ENCODE measurements at places on chromosomes 4 and X. TPM values are rescaled to one million over a fixed set of nuclear protein-coding genes. Genes with fewer than 3 reads are reported as not detected.

Gene TMEM156
- 0.59 TPM for total RNA-seq

Gene TMEM47
- total RNA-seq = 39.6 TPM

DNA sequence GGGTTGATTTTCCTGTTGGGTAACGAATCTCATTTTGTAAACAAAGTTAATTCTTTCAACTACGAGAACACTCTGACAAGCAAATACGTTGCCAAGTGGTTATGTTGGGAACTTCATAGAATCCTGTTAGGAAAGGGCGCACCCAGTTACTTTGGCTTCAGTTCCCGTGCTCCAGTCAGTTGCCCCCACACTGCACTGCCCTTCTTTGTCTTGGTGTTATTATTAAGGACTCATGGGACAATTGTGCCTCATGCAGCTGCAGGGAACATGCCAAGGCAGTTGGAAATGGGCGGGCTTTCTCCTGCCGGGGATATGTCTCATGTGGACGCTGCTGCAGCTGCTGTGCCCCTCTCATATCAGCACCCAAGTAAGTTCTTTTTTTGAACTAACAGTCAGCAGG lies 28.9 kb downstream of the OFD1 start:
- no peak for DNase-seq
- H3K4me3 ChIP-seq = no peak overlapping the region
- H3K27me3 ChIP-seq = no peaks in the 10 kb centered on the region
- peaks cover 17% of the 10 kb centered on the region for H3K36me3 ChIP-seq
- H3K4me1 ChIP-seq = no peaks in the 10 kb centered on the region
- no peak overlapping the region for H3K27ac ChIP-seq

Gene TMPRSS11D
- not detected for total RNA-seq

Gene CT45A1
- not detected for total RNA-seq

GRCh38 chrX:15143050-15143824 lies 126.6 kb downstream of the ASB9 start:
- H3K27ac ChIP-seq = no peak overlapping the region
- no peaks in the 10 kb centered on the region for H3K4me1 ChIP-seq
- H3K36me3 ChIP-seq = no peaks in the 10 kb centered on the region
- H3K27me3 ChIP-seq = no peaks in the 10 kb centered on the region
- no peak overlapping the region for H3K4me3 ChIP-seq
- peak; percentile 8 for DNase-seq

DNA sequence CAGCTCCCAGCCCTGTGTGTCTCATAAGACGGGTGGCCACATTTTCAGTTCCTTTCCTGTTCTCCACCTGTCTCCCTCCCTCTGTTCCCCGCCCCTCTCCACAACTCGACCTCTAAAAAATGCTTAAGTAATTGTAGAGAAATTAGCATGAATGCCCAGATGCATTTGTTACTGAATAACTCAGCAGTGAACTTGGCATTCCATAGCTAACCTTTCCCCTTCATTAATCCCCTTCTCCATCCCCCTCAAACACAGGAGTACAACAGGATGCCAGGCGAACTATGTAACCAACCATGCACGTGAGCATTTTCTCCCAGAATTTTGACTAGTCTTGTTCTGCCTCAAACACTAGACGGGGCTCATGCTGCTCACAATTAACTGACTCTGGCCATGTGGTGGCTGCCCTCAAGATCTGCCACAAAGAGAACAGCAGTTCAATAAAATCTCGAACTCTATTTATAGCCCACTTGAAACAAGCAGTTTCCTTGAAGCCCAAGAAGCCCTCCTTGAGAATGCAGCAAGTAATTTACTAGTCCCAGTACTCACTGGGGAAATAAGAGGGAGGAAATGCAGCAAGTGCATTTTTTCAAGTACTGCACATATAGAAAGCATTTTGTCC lies 351.2 kb downstream of the ARHGAP24 start:
- no peaks in the 10 kb centered on the region for H3K36me3 ChIP-seq
- no peaks in the 10 kb centered on the region for H3K27me3 ChIP-seq
- H3K4me3 ChIP-seq = no peak overlapping the region
- H3K27ac ChIP-seq = no peak overlapping the region
- H3K4me1 ChIP-seq = peaks cover 20% of the 10 kb centered on the region
- DNase-seq = peak; percentile 80

- peak overlapping the region; percentile 50 for H3K4me3 ChIP-seq
- H3K36me3 ChIP-seq = no peaks in the 10 kb centered on the region
- no peak for DNase-seq
- peaks cover 7% of the 10 kb centered on the region for H3K4me1 ChIP-seq
Observed at GRCh38 chr4:25863347-25863784, 578 bp upstream of the SEL1L3 start.
